GM23338 (cell line): ENCODE measurements at places on chromosomes 3 and 15.

- no peak for DNase-seq
These were observed 31.4 kb upstream of the ZBTB38 start for GRCh38 chr3:141336672-141337522.

GRCh38 chr15:96838081-96838480 is 507.6 kb downstream of the NR2F2 start:
- DNase-seq: no peak

DNA sequence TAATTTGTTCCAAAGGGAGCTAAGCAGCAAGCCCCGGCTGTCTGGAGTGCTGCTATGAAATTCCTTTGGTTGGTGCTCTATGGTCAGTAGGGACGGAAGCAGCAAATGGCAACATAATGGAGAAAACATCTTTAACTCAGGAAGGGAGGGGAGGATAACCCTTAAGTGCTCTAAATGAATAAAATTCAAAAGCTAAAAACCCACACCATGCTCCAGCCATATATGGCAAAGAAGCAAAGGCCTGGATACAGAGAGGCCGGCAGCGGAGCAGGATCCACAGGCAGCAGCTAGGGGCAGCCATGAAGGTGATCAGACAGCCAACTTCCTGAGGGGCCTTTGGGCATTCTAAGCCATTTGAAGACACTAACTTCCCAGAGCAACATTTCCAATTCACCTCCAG is 38.9 kb downstream of the IL17RD start:
- peak; percentile 91 for DNase-seq

GRCh38 chr15:101039461-101039860 is 120.3 kb downstream of the LRRK1 start:
- no peak for DNase-seq

- no peak for DNase-seq
These were observed 704.1 kb upstream of the CFAP20DC start for GRCh38 chr3:59753808-59754450.

GRCh38 chr3:20406611-20407011 is 220.6 kb upstream of the SGO1 start:
- DNase-seq: no peak

DNA sequence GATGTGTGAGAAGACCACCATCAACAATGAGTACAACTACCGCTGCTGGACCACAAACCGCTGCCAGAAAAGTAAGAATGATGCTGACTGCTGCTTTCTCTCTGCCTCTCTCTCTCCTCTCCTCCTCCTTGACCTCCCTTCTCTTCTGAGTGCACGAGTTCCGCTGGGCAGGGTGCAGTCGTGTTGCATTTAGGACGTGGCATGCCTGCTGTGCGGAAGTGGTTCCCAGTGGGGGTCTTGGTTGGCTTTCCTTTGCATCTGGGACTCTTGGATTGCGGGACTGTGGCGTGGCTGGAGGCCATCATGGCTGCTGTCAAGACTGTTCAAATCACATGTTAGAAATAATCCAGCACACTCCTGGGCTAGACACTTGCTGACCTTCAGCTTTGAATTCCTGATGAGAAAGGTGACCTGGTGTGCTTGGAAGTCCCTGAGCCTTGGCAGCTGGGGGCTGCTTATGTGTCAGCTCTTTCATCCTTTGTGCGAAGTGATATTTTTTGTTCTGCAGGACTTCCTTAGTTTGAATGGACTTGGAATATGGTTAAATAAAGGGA is 59.8 kb downstream of the IGF1R start:
- no peak for DNase-seq

DNA sequence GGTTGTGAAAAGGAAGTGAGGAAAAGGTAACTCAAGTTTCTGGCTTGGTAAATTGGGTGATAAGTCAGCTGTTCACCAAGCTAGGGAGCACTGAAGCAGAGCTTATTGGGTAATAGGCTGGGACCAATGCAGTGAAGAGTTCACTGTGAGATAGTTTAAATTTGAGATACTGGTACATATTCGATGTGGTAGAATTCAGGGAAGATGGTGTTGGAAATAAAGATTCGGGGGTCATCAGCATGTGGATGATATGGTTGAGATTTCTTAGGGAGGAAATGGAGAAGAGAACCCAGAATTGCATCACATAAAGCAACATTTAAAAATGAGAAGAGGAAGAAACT is 16.9 kb downstream of the MME start:
- no peak for DNase-seq

DNA sequence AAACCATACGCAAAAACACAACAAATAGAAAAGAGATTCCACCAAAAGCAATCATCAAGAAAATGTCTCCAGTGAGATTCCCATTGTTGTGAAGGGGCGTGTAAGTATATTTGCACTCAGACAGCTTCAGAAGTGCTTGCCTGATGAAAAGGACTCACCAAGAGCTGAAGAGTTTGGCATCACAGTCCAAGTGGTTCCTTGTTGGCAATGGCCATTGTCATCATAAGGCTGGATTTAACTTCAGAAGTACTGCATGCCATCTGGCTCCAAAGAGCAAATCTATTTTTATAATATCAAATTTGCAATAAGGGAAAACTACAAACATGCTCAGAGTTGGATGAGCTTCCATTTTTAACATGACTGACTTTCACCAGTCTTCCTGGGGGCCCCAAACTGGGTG is 505.3 kb upstream of the NR2F2 start:
- DNase-seq: no peak

DNA sequence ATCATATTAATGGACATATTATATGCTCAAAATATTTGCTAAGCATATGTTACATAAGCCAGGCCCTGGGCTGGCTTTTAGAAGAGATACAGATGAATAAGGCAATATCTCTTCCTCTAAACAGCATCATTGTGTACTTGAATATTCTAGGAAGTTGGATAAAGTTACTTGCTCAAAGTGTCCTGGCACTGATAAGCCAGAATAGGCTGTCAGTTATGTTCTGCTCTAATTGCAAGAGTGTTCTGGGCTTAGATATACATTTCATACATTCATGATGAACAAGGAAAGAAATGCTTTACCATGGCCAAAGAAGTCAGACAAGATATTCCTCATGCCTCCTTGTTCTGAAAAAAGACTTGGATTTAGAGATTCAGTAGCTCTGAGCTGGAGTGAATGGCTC is 40.7 kb downstream of the KBTBD12 start:
- no peak for DNase-seq

DNA sequence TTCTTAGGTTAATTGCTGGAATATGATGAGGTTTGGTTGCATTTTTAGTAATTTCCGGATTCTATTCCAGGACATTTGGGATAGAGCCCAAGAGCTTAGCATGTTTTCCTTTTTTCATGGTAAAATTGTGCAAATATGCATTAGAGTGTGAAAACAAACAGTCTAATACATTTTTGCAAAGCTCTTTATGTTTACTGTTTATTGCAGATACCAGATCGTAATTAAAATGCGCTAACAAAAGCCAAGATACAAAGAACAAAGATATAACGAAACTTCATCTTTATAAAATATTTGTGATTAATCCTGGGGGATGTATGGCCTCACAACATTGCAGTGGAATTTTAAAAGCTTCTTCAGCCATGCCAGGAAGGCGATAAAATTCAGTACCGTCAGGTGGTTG is 94.5 kb upstream of the TBC1D5 start:
- DNase-seq: no peak

GRCh38 chr3:104438706-104439105 is 928.0 kb upstream of the ALCAM start:
- DNase-seq: peak; percentile 15

- DNase-seq: no peak
These were observed 23.6 kb downstream of the TRPM1 start for GRCh38 chr15:31077941-31078340.

GRCh38 chr3:65291448-65292125 is 603.8 kb upstream of the ADAMTS9 start:
- DNase-seq: no peak

DNA sequence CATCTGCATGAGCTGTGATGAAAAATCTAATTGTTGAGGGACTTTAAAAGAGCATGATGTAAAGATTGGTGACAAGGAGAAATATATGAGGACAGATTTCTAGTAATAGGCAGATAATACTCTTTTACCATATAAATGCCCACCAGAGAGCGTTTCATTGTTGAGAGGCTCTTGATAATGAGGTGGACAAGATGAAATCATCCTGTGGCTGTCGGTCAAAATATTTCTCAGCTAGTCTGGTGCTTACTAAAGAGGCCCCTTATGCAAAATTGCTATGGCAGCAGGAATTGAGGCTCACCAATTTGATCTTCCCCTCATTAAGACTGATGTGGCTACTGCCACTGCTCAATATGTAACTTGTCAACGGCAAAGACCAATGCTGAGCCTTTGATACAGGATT is 225.0 kb upstream of the RASGRP1 start:
- no peak for DNase-seq

DNA sequence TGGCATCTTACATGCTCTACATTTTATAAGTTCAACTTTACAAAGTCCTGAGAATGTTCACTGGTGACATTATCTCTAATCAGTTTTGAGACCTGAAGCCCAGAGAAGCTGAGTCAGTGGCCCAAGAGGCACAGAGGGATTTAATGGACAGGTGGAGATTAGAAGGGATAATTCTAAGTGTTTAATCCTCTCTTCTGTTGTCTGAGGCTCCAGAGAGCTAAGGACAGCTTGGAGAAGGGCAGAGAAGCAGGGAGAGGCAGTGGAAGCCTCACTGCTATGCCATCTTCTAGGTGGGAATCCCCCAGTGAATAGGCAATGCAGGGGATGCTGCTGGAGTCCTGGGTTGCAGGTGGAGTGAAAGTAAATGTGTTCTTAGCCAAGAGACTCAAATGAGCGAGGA is 369.4 kb upstream of the SLCO3A1 start:
- DNase-seq: no peak

DNA sequence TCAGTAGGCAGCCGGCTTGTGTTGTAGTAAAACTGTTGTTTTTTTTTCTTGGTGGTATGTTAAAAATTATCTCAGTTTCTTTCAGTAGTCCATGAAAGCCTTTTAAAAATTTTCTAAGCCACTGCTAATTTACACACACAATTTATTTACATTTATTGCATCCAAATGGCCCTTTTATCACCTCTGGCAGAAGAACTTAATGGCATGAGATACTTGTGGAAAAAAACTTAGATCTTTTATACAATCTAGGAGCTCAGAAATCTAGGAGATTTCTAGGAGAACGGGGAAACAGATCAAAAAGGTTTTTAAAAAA is 1.4 kb downstream of the PPP2R3A start:
- no peak for DNase-seq

DNA sequence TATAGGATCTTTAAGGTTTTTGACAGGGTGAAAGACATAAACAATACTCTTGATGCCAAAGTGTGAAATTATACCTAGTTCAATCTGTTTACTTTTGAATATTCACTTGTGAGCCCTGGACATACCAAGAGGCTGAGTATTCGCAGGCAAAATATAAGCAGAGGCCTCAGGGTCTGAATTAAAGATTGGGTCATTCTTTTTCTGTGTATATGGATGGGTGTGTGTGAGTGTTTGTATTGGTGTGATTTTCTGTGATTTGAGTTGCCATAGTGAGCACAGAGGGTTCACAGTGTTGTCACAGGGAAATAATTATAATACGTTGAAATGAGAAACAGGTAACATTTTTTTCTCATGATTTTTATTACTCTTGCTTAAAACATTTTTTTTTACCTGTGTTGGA is 770.7 kb upstream of the ALCAM start:
- DNase-seq: no peak

DNA sequence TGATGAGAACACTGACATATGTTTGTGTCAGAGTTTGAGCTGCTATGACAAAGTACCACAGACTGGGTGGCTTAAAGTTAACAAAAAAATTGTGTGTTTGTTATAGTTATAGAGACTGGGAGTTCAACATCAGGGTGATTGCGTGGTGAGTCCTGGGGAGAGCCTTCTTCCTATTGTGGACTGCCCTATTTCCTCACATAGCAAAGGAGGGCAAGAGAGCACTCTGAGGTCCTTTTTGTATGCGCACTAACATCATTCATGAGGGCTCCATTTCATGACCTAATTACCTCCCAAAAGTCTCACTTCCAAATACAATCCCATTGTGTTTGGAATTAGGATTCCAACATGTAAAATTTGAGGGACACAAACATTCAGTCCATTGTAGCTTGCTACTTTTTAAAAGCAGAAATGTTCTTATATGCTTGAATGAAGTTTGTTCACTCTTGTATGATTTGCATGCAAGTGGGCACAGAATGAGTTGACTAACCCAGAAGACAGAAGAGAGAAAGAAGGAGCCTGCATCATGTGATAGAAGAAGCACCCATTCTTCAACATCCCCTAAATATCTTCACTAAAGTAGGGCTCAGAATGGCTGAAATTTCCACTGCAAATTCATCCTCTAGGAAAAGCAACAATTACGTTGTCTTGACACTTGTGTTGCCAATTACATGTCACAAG is 18.9 kb upstream of the ALCAM start:
- DNase-seq: no peak

DNA sequence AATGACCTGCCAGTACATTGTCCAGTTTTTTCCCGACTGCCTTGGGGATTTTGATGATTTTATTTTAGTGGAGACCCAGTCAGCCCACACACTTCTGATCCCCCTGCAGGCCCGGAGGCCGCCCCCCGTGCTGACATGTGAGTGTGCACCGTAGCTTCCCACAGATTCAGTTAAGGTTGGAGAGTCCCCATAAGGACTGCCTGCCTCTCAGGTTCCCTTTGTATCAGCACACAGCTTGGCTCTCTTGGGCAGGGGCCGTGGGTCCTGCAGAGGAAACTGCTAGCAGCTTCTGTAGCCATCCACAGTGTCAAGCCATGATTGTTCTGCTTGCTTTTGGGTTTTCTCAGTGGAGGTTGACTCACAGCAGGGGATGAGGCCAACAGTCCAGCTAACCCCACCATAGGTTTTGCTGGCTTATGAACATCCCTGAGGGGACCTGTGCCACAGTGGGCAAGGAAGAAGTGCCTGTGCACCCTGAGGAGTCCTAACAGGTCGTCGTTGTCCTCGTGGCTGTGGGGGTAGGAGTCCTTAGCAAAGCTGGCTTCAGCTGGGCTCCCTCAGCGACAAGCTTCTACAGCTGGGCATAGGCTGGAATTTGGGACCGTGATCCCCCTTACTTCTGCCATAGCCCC is 46.4 kb downstream of the DLEC1 start:
- DNase-seq: no peak

GRCh38 chr3:114338651-114339357 is 45.0 kb downstream of the TIGIT start:
- DNase-seq: no peak

DNA sequence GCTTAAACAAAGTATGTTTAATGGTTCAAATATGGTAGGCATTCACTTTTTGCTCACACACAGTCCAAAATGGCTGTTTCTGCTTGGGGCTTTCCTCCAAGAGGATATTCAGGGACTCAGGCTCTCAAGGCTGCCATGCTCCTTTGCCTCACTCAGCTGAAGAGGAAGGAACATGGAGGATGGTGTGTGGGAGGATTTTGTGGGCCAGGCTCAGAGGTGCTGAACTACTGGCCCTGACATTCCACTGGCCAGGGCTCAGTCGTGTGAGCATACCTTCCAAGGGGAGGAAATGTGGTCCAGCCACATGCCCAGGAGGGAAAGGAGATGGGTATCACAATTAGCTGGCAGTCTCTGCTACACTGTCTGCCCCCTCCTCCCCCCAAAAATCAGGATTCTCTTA is 8.7 kb downstream of the PXYLP1 start:
- DNase-seq: no peak
